SJSA1 (cell line): ENCODE measurements at places on chromosomes 7 and 10. TPM values are rescaled to one million over a fixed set of nuclear protein-coding genes. Genes with fewer than 3 reads are reported as not detected.

- no peak for DNase-seq
These were observed 31.2 kb downstream of the GFRA1 start for GRCh38 chr10:116241642-116242410.

GRCh38 chr7:111836592-111836991 lies 274.3 kb upstream of the IMMP2L start:
- DNase-seq, result no peak

GRCh38 chr7:85685901-85686300 lies 499.0 kb upstream of the SEMA3D start:
- DNase-seq, result no peak

GRCh38 chr7:155486783-155487508 lies 29.0 kb downstream of the EN2 start:
- no peak for DNase-seq

- no peak for DNase-seq
These were observed 11.5 kb upstream of the GATA3 start for GRCh38 chr10:8042721-8043568.

DNA sequence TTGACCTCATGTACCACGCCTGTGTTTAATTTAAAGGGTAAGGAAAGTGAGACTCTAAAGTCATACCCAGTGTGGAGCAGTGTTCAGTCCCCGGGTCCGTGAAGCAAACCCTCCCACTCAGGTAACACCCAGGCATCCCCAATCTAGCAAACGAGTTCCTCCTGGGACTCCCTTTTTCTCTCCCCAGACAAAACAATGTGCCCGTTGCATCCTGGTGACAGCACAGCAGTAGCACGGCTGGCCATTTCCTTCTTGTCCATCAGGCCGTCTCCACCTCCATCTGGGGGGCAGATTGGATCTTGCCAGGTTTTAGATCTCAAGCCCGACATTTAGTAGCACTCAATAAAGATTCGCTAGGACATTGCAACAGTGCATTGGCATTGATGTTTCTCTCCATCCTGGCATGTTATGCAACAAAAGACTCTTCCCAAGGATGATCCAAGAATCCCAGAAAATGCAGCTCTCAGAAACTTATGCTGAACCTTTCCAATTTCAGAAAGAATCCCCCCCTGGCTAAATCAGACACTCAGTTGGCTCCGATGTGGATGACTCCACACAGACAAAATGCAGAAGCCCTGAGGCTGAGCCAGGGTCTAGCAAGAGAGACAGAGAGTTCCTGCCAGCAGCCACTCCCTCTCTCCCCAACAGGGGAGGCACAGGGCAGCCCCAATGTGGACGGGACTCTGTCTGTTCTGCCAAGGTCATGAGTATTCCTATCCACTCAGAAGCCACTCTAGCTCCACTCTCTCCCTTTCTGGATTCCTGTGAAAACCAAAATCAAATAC lies 274.5 kb upstream of the MGMT start:
- DNase-seq, result no peak

GRCh38 chr7:148944935-148945934 lies 61.1 kb upstream of the EZH2 start:
- DNase-seq, result peak; percentile 41

GRCh38 chr10:133343558-133343957 lies 3.6 kb upstream of the PRAP1 start:
- DNase-seq, result no peak

- DNase-seq, result peak; percentile 40
These were observed 1.1 kb upstream of the EGR2 start for GRCh38 chr10:62817121-62817765.

GRCh38 chr10:119502209-119502608 lies 40.3 kb downstream of the RGS10 start:
- no peak for DNase-seq

DNA sequence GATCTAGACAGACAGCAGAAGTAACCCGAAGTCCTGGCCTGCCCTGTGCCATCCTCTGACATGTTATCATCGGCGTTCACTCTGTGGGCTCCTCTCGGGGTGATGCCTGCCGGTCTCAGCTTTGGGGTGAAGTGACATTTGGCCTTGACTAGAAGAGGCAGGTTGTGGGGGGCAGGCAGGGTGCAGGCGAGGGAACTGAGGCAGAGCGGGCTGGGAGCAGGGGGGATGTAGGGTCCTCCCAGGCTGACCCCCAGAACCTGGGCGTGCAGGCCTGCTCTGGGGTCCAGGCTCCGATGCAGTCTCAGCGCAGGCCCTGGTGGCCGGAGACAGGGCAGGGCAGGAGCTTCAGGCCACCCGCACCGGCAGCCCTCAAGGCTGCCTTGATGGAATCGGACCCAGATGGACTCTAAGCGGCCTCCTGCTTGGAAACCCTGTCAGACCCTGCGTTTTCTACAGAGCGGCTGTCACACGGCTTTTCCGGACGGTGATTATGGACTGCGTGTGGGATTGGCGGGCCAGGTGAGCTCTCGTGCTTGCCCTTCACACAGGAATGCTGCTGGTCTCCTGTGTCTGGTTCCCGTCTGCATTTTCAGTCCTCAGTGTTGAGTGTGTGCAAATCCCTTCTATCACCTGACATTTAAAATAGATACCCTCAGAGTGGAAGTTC lies 842 bp upstream of the JAKMIP3 start:
- no peak for DNase-seq

DNA sequence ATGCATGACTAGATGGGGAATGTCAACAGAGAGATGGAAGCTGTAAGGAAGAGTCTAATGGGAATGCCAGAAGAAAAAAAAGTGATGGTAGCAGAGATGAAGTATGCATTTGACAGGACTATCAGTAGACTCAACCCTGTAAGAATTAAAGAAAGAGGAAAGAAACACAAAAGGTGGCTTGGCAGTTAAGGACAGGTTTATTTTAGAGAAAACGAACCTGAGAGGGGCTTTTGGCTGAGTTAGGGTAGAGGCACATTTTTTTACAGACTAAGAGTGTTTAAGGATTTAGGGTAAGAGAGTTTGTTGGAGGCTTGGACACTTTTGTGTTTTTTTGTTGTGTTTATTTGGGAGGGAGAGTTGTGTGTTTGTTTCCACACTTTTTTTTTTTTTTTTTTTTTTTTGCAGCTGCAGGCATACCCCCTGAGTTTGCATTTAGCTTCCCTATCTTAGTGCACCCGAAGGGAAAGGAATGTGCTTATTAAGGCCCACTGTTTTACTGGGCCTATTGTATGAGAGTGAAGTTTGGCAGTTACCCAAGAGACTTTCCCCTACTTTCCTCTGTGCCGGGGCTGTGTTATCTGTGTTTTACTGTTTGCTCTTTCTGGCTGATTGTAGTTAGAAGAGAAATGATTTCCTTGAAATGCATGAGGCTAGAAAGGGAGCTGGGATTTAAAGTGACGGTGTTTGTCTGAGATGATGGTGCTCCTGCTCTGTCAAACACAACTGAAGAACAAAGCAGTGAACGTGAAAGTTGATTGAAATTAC lies 32.0 kb downstream of the NPVF start:
- no peak for DNase-seq

GRCh38 chr10:107687701-107688100 lies 523.2 kb upstream of the SORCS1 start:
- no peak for DNase-seq

GRCh38 chr7:29639886-29640595 lies 76.4 kb downstream of the PRR15 start:
- no peak for DNase-seq

DNA sequence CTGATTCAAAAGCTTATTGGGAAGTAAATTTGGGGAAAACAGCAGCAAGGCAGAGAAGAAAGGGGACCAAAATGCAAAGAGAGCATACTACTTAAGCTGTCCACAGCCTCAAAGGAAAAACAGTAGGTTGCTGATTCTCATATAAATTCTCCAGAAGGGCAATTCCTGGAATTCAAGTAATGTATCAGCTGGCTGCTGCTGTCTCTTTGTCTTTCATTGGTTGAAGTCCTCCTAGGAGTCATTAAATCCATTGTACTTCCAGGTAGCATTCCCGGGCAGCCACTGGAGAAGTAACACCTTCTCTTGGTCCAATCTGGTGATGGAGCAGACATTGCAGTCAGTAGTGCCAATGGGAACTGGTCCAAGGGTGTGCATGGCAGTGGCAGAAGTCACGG lies 22.7 kb downstream of the BET1 start:
- no peak for DNase-seq

DNA sequence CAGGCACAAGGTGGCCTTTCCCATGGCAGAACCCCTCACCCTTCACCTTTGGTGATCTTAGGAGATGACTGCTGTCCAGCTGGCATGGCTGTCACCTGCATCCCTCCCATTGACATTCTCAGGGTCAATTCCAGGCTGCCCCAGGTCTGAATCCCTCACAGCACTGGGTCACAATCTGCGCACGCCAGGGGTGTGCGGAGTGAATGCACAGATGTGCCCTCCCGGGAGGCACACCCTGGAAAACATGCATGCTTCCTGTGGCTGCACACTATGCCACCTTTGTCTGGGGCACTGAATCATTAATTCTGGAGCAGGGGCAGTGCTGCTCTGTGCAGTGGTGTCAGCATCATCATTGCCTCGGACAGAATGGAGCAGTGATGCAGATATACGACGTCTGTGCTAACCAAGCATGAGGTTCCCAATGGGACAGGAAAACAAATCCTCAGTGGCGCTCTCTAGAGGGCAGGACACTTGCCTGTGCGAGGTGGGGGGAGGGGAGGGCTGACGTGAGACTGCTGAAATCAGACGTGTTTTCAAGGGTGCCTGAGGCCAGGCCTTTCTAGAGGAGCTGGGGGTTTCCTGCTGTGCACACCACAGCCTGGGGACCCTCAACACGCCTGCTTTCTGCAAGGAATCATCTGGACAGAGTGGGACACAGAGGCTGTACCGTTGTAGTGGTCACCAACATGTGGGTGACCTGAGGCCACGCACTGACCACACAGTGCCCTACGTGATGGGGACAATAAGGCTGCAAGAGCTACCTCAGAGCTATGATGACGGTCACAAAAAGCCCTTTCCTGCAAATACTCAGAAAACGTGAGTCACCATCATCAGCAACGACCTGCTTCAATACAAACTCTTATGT lies 77.9 kb downstream of the HIPK2 start:
- no peak for DNase-seq

DNA sequence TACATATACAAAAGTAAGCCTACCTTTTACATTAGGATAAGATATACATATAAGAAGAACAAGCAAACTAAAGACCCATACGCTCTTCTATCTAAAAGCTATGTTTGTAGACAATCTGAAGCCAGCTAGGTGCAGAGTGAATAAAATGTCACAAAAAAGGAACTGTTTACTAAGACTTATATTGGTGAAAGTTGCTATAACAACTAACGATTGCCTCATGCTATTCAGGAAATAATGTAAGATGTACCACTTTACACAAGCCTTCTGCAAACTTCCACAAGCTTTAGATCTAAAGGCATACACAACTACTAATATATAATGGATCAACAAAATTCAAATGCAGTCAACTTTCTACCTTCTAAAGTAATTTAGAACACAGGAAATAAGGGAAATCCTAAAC lies 175.1 kb downstream of the SRPK2 start:
- DNase-seq, result no peak

NUPR2 gene
- not detected in 2 replicates for total RNA-seq

ITPRIP gene
- 3.8 and 4.2 TPM in 2 replicates for total RNA-seq

SEMA3E gene
- total RNA-seq, result 0.18 TPM in 1 of 2 replicates, not detected in the other

MAT1A gene
- total RNA-seq, result not detected in 2 replicates

SMO gene
- total RNA-seq, result 11.5 and 14.3 TPM in 2 replicates

HKDC1 gene
- total RNA-seq, result 0.06 and 0.50 TPM in 2 replicates

IFIT2 gene
- 0.44 and 2.2 TPM in 2 replicates for total RNA-seq
